ENCODE measurements at places on chromosomes 1 and 21.

DNA sequence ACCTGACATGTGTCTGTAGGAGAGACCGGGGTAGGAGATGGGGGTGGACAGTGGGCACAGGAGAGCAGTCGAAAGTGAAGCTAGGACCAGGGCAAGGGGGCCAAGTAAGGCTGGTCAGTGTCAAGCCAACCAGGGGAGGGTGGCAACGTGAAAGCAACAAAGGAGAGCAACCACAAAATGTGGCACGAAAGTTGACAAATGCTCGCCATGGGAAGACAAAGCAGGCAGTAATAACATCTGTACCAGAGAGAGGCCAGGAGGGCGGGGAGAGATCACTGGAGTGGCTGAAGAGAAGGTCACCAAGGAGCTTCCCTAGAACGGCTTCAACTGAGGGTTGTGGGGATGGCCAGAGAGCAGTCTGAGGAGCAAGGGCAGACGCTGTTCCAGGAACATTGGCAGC lies 17.0 kb downstream of the QSOX1 start:
- no peak for DNase-seq

DNA sequence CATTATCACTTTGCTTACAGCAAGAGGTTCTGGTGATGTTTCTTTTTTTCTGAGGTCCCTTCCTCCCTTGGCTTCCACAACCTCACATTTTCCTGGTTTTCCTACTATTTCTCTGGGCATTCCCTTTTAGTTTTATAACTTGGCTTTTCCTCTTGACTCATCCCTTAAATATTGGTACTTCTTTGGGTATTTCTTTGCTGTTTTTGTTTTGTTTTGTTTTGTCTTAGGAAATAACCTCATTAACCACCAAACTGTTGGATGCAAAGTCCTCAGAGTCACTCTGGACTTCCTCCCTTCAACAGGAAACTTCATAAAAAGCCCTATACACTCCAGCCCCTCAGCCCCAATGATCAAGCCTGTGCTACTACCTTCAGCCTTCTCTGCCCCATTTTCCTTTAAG lies 211.1 kb downstream of the DUSP10 start:
- DNase-seq, result no peak

- DNase-seq, result no peak
Measured at GRCh38 chr1:16248603-16249516, 11.9 kb upstream of the CPLANE2 start.

GRCh38 chr1:161905269-161905884 lies 118.3 kb downstream of the OLFML2B start:
- DNase-seq, result no peak

DNA sequence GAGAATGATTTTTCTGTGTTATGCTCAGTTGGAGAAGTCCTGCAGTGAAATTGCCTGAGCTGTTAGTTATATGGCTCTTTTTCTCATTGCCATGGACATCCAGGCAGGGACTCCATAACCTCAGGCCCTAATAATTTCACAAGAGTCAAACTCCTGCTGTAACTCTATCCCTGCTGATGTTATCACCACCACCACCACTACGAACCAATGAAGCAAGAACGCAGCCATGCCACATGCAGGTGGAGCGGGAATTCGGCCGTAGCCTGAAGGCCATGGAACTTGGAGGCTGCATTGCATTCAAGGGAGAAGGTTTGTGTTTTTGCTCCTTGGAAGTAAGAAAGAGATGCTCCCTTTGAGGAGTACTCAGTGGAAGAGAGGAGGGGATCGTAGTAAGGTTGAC lies 16.8 kb upstream of the DLGAP3 start:
- DNase-seq, result no peak

DNA sequence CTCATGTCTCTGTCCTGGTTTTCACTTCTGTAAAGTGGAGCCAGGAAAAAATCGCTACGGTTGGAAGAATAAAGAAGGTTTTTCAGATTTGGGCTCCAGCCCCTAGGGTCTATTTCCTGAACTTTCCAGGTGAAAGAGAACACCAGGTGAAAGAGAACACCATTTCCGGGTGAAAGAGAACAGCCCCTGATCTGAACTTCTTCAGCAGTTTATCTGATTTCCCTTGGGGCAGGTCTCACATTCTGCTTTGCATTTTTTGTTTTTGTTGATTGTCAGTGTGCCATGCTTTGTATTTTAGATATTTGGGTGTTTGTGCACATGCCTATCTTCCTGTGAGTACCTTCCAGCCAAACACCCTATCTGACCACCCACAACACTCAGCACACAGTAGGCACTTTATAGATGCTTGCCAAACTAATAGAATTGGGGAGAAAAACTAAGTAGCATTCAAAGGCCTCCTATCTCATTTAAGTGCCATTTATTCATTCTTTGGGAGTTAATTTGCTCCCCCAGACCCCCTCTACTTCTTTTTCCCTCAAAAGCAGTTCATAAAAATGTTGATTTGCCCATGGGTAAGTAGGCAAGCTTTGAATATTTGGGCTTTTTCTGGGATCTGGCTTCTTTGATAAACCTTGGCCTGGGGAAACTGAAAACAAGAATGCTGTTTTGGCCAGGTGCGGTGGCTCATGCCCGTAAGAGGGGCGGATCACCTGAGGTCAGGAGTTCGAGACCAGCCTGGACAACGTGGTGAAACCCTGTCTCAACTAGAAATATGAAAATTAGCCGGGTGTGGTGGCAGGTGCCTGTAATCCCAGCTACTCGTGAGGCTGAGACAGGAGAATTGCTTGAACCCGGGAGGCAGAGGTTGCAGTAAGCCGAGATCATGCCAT lies 2.2 kb downstream of the NAV1 start:
- no peak for DNase-seq

GRCh38 chr1:154483941-154484803 lies 17.8 kb upstream of the TDRD10 start:
- DNase-seq, result no peak

- no peak for DNase-seq
Measured at GRCh38 chr1:84143796-84144565, at the start of gene PRKACB. PRKACB (plus strand) TSS chr1:84144271; CDS start chr1:84144362, 91 bp downstream.

DNA sequence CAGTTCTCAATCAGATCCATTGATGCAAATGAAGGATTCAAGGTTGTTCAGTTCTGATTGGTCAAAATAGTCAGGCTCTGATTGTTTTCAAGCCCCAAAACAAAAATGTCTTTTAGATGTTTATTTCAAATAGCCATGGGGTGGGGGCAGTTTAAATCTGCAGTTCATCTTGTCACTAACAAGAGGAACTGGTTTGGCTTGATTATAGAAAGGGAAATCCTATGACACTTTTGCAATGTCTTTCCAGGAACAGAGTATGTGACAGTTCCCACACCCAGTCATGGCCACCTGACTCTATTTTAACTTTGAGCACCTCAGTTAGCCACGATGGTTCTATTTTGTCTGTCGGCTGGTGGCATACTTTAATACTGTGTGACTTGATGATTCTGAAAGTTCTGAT lies 1544.1 kb downstream of the PLA2G4A start:
- no peak for DNase-seq

GRCh38 chr21:44303490-44303981 lies 3.7 kb downstream of the PFKL start:
- no peak for DNase-seq

DNA sequence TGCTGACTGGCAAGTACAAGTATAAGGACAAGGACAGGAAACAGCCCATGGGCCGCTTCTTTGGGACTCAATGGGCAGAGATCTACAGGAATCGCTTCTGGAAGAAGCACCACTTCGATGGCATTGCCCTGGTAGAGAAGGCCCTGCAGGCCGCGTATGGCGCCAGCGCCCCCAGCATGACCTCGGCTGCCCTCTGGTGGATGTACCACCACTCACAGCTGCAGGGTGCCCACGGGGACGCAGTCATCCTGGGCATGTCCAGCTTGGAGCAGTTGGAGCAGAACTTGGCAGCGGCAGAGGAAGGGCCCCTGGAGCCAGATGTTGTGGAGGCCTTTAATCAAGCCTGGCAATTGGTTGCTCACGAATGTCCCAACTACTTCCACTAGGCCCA lies 32.0 kb downstream of the SLC16A1 start:
- DNase-seq, result no peak

GRCh38 chr1:8016895-8017241 lies 9.2 kb downstream of the ERRFI1 start:
- no peak for DNase-seq

DNA sequence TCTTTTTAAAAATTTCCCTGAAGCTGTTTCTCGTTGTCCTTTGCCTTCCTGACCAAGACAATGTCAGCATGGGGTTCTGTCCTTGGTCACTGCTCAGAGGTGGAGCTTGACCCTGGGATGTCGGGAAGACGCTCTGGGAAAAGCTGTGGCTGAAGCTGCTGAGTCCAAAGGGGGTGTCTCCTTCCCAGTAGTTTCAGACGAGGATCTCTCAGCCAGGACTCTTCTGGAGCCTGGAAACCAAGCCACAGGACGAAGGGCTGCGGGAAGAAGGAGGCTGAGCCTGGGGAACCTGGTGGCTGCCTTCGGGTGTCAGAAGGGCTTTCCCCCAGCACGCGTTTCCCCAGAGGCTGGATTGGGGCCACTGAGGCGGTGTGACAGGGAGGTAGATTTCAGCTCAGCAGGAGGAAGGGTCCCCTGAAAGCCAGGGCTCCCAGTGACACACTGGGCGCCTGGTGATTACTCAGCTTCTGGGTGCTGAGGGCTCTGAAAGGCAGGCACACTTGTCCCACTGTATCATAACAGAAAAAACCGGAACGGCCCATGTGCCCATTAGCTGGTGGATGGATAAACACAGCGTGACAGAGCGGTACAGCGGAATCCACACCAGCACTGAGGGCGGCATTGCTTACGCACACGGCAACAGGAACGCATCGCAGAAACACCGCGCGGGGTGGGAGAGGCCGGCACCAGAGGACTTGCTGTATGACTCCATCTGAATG lies 5.0 kb upstream of the KRTAP12-1 start:
- DNase-seq, result no peak

- DNase-seq, result no peak
Measured at GRCh38 chr1:207404849-207405525, 49.1 kb upstream of the CR2 start.

DNA sequence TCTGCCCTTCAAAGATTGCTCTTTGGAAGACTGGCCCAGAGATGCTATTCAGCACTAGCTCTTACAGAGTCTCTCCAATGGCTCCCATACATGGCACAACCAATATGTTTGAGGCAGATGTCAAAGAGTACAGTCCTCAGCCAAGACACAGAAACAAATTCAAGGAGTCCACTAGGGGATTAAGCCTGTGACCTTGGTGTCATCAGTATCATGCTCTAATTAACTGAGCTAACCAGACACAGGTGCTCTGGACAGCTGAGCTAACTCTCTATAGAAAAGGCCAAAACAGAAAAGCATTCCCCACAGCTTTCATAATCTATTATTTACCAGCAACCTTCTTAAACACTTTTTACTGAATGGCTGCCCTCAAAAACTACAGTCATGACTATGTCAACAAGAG lies 666.0 kb upstream of the PLXNA2 start:
- no peak for DNase-seq

DNA sequence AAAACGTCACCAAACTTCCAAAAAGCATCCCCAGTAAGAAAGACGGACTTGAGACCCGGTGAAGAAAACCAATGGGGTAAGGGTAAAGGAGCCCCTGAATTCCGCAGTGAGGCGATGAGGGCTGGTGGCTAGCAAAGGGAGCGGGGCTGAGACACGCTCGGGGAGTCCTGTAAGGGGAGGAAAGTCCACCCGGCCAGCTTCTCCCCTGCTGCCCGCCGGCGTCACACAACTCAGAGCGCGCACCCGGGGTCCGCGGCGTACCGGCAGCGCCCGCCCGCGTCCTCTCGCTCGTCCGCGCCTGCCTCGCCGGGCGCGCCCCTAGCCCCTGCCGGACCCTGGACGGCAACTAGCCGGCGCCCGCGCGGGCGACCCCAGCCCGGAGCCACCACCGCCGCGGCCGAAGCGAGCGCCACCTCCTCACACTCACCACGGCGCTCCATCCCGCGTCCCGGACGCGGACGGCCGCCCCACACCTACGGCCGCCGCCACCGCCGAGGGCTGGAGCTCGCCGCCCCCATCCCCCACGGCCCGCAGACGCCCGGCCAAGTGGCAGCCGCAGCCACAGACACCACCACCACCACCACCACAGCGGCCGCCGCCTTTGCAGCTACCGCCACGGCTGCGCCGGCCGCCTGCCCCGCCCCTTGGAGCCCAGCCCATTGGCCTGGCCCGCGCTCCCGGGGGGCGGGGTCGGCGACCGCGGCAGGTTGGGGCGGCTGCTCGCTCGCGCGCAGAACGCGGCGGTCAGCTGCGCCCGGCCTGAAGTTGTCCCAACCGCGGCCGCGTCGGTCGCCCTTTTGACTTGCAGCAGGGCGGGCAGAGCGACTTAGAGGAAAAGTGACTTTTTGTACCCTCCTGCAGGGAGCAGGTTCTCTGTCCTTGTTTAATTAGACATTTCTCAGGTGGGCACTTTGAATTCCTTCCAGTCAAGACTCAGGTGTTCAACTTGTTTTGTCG lies 10.0 kb upstream of the ARHGAP29 start:
- DNase-seq, result peak; percentile 47

DNA sequence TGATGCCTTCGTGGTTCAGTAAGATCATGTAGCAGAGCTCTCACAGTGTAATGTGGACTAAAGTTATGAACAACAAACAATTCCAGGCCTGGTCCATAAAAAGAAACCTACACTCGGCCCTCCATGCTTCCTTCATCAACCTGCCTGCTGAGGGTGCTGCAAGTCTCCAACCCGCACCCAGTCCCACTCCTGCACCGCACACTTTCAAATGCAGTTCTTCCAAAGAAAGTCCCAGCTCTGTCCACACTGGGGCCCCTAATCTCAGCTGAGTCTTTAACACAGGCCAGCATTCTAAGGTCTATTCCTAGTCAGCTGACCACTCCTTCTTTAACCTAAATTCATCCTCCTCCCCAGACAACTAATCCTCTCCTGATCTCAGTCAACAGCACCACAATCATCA lies 71.5 kb upstream of the NR5A2 start:
- DNase-seq, result no peak

DNA sequence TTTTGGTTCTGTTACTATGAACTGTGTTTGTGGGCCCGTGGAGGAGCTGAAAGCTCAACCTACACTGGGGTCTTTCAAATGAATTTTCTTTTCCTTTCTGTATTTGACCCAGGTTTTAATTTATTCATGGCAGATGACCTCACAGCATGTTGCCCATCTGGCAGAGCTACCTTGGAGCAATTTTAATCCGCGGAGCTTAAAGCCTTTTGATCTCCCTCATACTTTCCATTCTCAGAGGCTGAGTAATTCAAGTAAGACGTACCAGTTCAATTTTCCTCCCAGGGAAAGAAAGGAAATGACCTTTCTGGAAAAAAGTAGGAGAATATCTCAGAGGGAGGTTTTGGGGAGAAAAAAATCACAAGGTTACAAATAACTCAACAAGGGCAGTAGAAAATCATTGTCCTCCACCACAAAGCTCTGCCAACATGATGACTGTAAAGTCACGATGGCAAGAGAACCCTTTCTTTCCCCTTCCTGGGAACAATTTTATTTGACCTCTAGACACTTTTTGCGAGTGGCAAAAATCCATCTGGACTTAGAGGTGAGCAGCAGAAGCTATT lies 21.6 kb upstream of the PCP4 start:
- DNase-seq, result no peak

GRCh38 chr1:151993084-151993733 lies 450 bp downstream of the S100A10 start:
- peak; percentile 42 for DNase-seq

- no peak for DNase-seq
Measured at GRCh38 chr1:207335695-207336363, 14.4 kb downstream of the CD55 start.

Data from activated CD4-positive, CD25-positive, alpha-beta regulatory T cell treated with anti-CD3 and anti-CD28 coated beads, Interleukin-2, amount 50 U/mL, for 72 hours (primary cell).